ENCODE measurements at places on chromosomes 6 and 20. TPM values are rescaled to one million over a fixed set of nuclear protein-coding genes. Genes with fewer than 3 reads are reported as not detected.

Gene EMILIN3
- 18.4 TPM for total RNA-seq

Gene EDN3
- 12.4 TPM for total RNA-seq

Gene MAS1
- total RNA-seq: under 0.01 TPM

Gene SMOC2
- 29.6 TPM for total RNA-seq

Gene F13A1
- 106 TPM for total RNA-seq

Gene PNRC1
- total RNA-seq: 173 TPM

Gene SLC35D3
- 0.10 TPM for total RNA-seq

Gene AIG1
- total RNA-seq: 22.8 TPM

Gene IL17A
- not detected for total RNA-seq

Gene PRPF6
- 39.9 TPM for total RNA-seq

Gene RGS19
- total RNA-seq: 6.6 TPM

Gene SLC22A1
- total RNA-seq: 0.59 TPM

Gene NUDT3
- 21.3 TPM for total RNA-seq

Gene RAB5IF
- 29.7 TPM for total RNA-seq

Gene MEP1A
- not detected for total RNA-seq

Gene NFKBIE
- 7.2 TPM for total RNA-seq

Gene B4GALT5
- 16.2 TPM for total RNA-seq

Gene SRC
- total RNA-seq: 16.8 TPM

Gene SIGLEC1
- total RNA-seq: 3.5 TPM

Gene POM121L2
- not detected for total RNA-seq

Gene PDE7B
- total RNA-seq: 5.1 TPM

Gene PAK5
- 0.30 TPM for total RNA-seq

Gene ARMH2
- total RNA-seq: not detected

Gene CYP21A2
- not detected for total RNA-seq

Gene SCUBE3
- total RNA-seq: 2.4 TPM

Gene HTR1E
- not detected for total RNA-seq

Gene CRIP3
- 1.1 TPM for total RNA-seq

Gene BCLAF1
- total RNA-seq: 185 TPM

Gene TJAP1
- 11.8 TPM for total RNA-seq

Gene TCP1
- 130 TPM for total RNA-seq

Gene OR2H2
- not detected for total RNA-seq

Gene ANKEF1
- 1.3 TPM for total RNA-seq

Gene CAPN11
- total RNA-seq: 0.89 TPM

Gene SGK2
- total RNA-seq: 8.3 TPM

Gene WFDC10B
- total RNA-seq: not detected

Gene ISM1
- total RNA-seq: 11.2 TPM

Gene POU5F1
- total RNA-seq: 0.69 TPM

Gene TCP11
- 0.30 TPM for total RNA-seq

Gene WDR27
- total RNA-seq: 32.8 TPM

Gene ALDH5A1
- total RNA-seq: 7.7 TPM

Gene GPR63
- 1.5 TPM for total RNA-seq

Gene RAET1G
- total RNA-seq: 0.79 TPM

Gene TFEB
- 4.2 TPM for total RNA-seq

Gene MOG
- not detected for total RNA-seq

Gene LAMA5
- total RNA-seq: 44.2 TPM

Gene C20orf96
- total RNA-seq: 4.6 TPM

Gene HBS1L
- 73.6 TPM for total RNA-seq

Gene ME1
- total RNA-seq: 11.4 TPM

Gene MAK
- total RNA-seq: 0.10 TPM

Gene RFX6
- not detected for total RNA-seq

Gene EDN1
- total RNA-seq: 6.3 TPM
